Stimulated activated CD4-positive, alpha-beta T cell treated with anti-CD3 and anti-CD28 coated beads, Interleukin-4, amount 100 ng/mL, for 48 hours (primary cell): ENCODE measurements at places on chromosomes 1 and 21.

DNA sequence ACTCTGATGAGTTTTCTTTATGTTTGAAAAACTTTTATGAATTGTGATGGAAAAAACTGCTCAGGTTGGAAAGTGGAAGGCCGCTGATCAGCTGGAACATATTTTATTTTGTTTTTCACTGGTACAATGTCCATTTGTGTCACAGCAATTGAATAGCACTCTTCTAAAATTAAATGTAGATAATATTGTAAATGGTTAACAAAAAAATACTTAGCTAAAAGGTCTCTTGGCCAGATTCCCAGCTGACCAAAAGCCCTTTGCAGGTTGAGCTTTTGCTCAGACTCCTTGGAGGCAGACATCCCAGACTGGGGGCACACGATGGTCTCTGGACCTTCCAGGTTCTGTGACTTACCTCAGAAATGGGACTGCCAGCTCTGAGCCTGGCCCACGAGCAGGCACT, 26.3 kb downstream of the SAMD13 start:
- DNase-seq: no peak

GRCh38 chr1:151783796-151784195, 6.5 kb downstream of the TDRKH start:
- DNase-seq: no peak

DNA sequence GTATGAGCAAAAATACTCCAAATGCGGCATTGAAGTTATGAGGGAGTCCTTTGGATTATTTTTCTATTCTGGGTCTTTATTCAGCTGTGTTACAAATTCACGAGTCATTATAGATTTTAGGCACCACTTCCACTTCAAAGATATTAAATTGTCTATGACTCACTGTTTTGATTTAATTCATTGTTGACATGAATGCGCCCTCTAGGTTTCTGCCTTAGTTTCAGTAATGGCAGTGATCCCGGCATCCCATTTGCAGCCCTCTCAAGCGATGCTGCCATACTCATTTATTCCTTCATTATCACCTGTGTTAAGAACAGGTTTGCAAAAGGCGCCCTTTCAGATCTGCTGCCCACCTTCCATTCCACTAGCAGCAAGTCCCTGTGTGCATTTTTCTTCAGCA, 14.0 kb downstream of the RSPO1 start:
- DNase-seq: no peak

- peak; percentile 19 for DNase-seq
Observed at GRCh38 chr1:230167419-230167852, 100.4 kb downstream of the GALNT2 start.

DNA sequence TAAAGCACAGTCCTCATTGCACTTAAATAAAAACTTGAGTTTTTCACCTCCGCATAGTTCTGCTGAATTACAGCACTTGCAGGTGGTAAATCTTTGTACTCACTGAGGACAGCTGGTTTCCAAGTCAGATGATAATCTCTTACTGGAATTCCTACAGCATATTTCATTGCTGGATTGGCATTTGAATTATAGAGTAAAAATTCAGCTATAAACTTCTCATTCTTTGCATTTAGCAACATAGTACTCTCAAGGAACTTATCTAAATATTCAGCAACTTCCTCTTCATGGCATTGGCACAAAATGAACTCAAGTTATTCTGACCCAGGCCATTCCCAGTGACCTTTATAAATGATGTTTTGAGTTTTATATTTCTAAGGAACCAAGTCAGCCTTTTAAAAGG, 23.4 kb downstream of the GORAB start:
- no peak for DNase-seq

- DNase-seq: no peak
Observed at GRCh38 chr1:21913258-21913657, 23.9 kb downstream of the HSPG2 start.

- no peak for DNase-seq
Observed at GRCh38 chr1:202890392-202890791, 1.4 kb upstream of the RABIF start.

- no peak for DNase-seq
Observed at GRCh38 chr1:206506405-206507283, 687 bp upstream of the RASSF5 start.

DNA sequence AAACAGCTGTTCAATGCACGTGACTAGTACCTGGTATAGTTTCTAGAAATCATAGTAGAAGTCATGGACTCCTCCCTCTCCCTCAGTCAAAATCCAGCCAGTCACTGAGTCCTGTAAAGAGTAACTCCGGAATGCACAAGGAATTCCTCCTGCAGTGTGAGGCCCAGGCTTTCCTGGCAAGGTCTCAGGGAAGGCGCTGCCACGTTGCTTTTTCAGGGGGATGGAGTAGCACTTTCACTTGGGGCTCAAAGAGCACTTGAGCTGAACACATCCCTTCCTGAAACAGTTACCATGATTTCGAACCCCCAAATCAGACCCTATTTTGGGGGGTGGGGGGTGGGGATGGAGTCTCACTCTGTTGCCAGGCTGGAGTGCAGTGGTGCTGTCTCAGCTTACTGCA, 26.4 kb upstream of the LRRC8D start:
- no peak for DNase-seq

- DNase-seq: no peak
Observed at GRCh38 chr1:21794656-21795055, 11.7 kb upstream of the USP48 start.

DNA sequence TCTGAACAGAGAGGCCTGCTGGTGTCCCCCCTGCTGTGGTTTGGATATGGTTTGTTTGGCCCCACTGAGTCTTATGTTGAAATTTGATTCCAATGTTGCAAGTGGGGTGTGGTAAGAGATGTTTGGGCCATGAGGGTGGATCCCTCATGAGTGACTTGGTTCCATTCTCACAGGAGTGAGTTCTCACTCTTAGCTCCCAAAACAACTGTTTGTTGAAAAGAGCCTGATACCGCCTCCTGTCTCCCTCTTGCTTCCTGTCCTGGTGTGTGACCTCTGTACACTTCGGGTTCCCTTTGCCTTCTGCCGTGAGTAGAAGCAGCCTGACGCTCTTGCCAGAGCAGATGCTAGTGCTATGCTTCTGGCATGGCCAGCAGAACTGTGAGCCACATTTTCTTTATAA, 60.5 kb downstream of the C21orf91 start:
- no peak for DNase-seq
